ENCODE measurements at places on chromosomes 6 and 20.

- no peaks in the 10 kb centered on the region for H3K27me3 ChIP-seq
- H3K36me3 ChIP-seq = no peaks in the 10 kb centered on the region
- no peak overlapping the region for H3K27ac ChIP-seq
- no peak overlapping the region for H3K4me3 ChIP-seq
Observed at GRCh38 chr6:101980924-101981323, 587.4 kb downstream of the GRIK2 start.

GRCh38 chr6:57303931-57304681 lies 13.3 kb upstream of the PRIM2 start:
- no peaks in the 10 kb centered on the region for H3K4me1 ChIP-seq
- H3K27ac ChIP-seq = no peak overlapping the region
- peaks cover 16% of the 10 kb centered on the region for H3K27me3 ChIP-seq

DNA sequence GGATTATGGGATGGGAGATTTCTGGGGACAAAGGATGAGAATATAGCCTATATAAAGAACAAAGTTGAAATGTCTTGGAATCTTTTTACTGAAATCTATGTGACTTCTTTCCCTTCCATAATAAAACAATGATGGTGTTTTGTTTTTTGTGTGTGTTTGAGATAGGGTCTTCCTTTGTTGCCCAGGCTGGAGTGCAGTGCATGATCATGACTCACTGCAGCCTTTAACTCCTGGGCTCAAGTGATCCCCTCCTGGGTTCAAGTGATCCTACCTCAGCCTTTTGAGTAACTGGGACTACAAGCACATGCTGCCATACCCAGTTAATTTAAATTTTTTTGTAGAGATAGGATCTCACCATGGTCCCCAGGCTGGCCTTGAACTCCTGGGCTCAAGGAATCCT lies 50.9 kb downstream of the FAM217A start:
- DNase-seq = no peak
- H3K27me3 ChIP-seq = no peaks in the 10 kb centered on the region
- no peak overlapping the region for H3K4me3 ChIP-seq
- H3K36me3 ChIP-seq = peaks cover 89% of the 10 kb centered on the region
- peak overlapping the region; percentile 83 for H3K27ac ChIP-seq

- H3K36me3 ChIP-seq = peaks cover 32% of the 10 kb centered on the region
- no peak overlapping the region for H3K4me3 ChIP-seq
- H3K4me1 ChIP-seq = peaks cover 5% of the 10 kb centered on the region
- DNase-seq = no peak
- H3K27me3 ChIP-seq = no peaks in the 10 kb centered on the region
Observed at GRCh38 chr20:21243811-21244210, 59.3 kb upstream of the XRN2 start.

DNA sequence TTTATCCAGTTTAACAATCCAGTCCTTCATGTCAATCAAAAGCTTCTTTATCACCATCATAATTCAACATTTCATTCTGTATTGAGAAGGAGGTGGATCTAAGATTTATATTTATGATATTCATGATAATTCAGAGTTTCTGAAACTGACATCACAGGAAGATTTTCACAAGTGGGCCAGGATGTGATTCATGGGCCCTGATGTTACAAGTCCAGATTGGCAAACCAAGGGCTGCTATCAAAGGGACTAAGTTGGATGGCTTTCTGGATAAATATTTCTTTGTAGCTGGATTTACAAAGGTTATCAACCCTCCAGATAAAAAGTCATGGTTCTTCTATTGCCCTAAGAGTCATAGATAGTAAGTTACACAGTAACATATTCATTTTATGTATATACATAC lies 866.5 kb downstream of the KIF16B start:
- H3K27ac ChIP-seq = no peak overlapping the region
- DNase-seq = no peak
- H3K27me3 ChIP-seq = no peaks in the 10 kb centered on the region
- no peaks in the 10 kb centered on the region for H3K36me3 ChIP-seq

- H3K4me3 ChIP-seq = no peak overlapping the region
- H3K27me3 ChIP-seq = peaks cover 15% of the 10 kb centered on the region
- DNase-seq = no peak
- no peaks in the 10 kb centered on the region for H3K4me1 ChIP-seq
Observed at GRCh38 chr6:134706806-134707205, 243.1 kb downstream of the ALDH8A1 start.

DNA sequence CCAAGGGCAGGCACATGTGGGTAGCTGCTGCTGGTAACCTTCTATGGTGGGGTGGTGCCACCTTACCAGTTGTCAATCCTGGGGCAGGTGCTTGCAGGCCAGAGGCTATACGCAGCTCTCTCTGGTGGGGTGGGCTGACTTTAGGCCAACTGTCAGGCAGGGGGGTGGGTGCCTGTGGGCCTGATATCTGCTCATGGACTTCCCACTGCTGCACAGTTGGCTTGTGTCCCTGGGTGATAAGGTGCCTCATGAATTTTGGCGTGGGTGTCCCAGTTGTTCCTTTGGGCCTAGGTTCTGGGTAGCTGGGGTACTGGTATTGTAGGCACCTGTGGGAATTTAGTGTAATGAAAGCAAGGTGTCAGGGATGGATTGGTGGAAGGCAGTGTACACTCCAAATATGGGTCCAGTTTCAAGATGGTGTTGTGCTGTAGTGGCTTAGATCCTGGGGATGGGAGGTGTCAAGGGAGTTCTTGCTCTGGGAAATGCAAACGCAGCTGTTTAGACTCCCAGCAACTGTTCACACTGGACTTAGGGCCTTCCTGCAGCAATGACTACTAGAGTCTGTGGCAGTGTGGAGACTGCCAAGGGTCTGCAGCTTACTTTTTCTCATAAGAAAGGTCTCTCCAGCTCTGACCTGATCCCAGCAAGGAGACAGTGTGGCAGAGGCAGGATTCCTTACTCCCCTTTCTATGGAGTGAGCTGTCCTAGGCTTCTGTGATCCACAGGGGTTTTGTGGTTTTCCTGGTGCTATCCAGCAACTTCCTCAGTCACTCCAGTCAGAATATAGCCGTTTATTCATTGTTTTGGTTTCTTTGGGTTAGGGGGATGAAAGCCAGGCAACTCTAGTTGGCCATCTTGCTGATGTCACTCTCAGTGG lies 128.2 kb downstream of the CRYBG1 start:
- H3K4me3 ChIP-seq = no peak overlapping the region
- DNase-seq = no peak
- H3K27me3 ChIP-seq = no peaks in the 10 kb centered on the region
- H3K4me1 ChIP-seq = peaks cover 10% of the 10 kb centered on the region

DNA sequence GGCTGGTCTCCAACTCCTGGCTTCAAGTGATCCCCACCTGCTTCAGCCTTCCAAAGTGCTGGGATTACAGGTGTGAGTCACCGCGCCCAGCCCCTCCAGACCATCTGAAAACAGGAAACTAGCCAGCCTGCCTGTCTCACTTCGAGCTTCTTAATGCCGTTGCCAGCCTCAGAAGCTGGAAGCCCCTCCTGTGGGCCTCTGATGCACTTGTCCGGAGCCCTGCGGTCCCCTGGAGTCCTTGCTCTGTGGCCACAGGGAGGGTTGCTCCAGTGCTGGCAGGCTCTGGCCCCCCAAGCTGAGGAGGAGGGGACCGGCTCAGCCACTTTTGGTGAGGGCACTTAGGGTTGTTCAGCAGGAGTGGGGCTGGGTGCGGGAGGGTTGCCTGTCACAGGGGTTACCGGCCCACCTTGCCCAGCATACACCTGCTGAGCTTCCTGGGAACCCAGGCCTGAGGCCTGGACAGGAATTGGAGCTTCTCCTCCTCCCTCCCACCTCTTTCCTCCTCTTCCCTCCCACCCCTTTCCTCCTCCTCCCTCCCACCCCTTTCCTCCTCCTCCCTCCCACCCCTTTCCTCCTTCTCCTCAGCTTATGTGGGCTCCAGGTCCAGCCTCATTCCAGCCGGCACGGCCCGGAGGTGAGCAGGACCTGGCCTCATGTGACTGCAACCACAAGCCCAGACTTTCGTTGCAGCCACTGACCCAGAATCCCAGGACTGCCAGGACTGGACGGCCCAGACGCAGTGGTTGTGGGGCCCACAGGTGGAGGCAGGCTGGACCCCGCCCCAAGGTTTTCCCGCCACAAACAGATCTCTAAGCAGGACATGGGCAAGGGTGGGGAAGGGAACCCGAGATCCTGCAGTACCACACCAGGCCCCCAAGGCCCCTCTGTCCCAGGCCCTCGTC lies 9.4 kb upstream of the BIRC7 start:
- no peak for DNase-seq
- no peaks in the 10 kb centered on the region for H3K4me1 ChIP-seq

GRCh38 chr6:134724771-134725340 lies 225.0 kb downstream of the ALDH8A1 start:
- no peaks in the 10 kb centered on the region for H3K36me3 ChIP-seq
- no peak overlapping the region for H3K4me3 ChIP-seq
- no peak for DNase-seq
- H3K27me3 ChIP-seq = peaks cover 28% of the 10 kb centered on the region
- no peak overlapping the region for H3K27ac ChIP-seq
- no peaks in the 10 kb centered on the region for H3K4me1 ChIP-seq

GRCh38 chr20:17873410-17874270 lies 95.0 kb downstream of the SNX5 start:
- H3K36me3 ChIP-seq = no peaks in the 10 kb centered on the region
- peaks cover 3% of the 10 kb centered on the region for H3K27me3 ChIP-seq
- no peak overlapping the region for H3K27ac ChIP-seq
- no peak overlapping the region for H3K4me3 ChIP-seq

GRCh38 chr6:115634131-115634530 lies 426.6 kb downstream of the FRK start:
- H3K4me3 ChIP-seq = no peak overlapping the region
- H3K36me3 ChIP-seq = no peaks in the 10 kb centered on the region
- no peaks in the 10 kb centered on the region for H3K4me1 ChIP-seq
- no peaks in the 10 kb centered on the region for H3K27me3 ChIP-seq

DNA sequence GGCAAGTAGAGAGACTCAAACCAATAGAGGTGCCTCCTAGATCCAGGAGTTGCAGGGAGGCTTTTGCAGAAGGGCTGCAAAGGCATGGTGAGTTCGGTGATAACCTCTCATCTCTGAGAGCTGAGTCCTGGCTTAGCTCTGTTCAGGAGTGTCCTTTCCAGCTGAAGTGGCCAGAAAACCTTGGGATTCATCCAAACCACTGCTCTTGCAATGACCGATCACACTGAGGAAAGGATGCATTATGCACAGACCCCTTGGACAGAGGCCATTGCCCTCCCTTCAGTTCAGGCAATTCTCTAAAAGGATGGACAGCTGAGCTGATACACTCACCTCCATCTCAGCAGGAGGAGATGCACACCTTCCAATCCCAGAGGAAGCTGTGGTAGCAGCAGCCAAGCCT lies 158.8 kb upstream of the ENPP5 start:
- no peak overlapping the region for H3K4me3 ChIP-seq
- H3K4me1 ChIP-seq = peaks cover 7% of the 10 kb centered on the region
- no peak for DNase-seq
- no peaks in the 10 kb centered on the region for H3K36me3 ChIP-seq
- no peak overlapping the region for H3K27ac ChIP-seq

DNA sequence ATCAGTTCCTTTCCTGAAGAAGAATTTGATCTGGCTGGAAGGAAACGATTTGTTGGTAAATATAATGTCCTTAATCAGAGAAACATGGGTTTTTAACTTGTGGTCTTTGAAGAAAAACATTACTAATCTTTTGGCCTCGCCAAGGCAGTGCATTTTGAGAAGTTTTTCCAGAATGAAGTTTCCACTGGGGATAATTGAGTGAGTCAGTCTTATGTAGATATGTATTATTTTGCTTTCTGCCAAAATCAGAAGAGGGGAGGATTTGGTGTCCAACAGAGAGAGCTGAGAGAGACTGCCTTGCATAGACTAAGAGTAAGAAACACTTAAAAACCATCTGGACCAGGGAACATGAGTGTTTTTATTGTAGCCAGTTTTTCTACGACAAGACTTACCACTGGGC lies 79.9 kb downstream of the FNDC1 start:
- H3K4me3 ChIP-seq = no peak overlapping the region
- no peaks in the 10 kb centered on the region for H3K36me3 ChIP-seq
- H3K4me1 ChIP-seq = peaks cover 2% of the 10 kb centered on the region
- no peak overlapping the region for H3K27ac ChIP-seq
- no peak for DNase-seq

GRCh38 chr6:41663568-41663967 lies 25.3 kb downstream of the MDFI start:
- no peaks in the 10 kb centered on the region for H3K4me1 ChIP-seq
- H3K27ac ChIP-seq = no peak overlapping the region
- H3K36me3 ChIP-seq = no peaks in the 10 kb centered on the region
- DNase-seq = no peak

DNA sequence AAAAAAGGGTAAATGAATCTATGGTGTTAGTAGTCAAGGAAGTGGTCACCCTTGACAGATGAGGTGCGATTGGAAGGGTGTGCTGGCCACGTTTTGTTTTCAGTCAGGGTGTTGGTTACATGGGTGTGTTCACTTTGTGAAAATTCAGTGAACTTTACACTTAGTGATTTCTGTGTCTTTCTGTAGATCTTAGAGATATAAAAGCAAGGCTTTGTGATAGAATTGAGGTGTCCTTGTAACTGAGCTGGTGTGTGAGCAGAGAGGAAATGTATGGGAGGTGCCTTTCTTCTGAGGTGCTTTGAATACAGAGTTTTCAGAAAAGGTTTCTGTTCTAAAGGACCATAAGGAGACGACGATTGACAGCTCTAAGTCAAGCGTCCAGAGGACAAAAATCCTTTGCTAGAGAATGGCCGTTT lies 90.5 kb downstream of the SAMD3 start:
- no peak for DNase-seq
- peak overlapping the region; percentile 97 for H3K27ac ChIP-seq
- H3K36me3 ChIP-seq = peaks cover 21% of the 10 kb centered on the region
- peaks cover 83% of the 10 kb centered on the region for H3K4me1 ChIP-seq
- no peaks in the 10 kb centered on the region for H3K27me3 ChIP-seq
- peak overlapping the region; percentile 77 for H3K4me3 ChIP-seq

DNA sequence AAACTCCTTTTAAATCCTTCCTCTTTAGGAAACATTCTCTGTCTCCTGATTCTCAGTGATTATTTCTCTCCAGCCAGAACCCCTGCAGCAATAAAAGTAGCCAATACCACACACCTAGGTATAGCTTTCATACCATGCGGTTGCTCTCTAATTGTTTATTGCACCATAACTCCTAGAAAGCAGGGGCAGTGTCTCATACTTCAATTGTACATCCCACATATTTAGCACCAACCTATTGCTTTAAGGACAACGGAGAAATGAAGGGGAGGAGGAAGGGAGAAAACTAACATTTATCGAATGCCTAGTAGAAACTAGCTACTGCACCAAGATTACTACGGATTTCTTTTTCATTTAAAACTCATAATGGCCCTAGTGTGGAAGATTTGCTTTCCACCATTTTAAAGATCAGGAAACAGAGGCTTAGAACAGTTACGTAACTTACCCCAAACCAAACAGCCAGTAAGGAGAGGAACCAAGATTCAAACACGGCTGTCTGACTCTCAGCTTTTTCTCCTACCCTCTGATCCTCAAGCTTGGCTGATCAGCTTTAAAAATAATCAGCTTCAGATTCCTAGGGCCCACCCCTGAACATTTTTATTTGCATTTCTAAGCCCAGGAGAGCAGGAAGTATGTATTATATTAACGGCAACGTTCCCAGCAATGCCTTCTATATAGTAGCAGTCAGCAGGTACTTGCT lies 43.4 kb upstream of the ATXN1 start:
- peaks cover 24% of the 10 kb centered on the region for H3K4me1 ChIP-seq
- no peak overlapping the region for H3K4me3 ChIP-seq
- no peaks in the 10 kb centered on the region for H3K27me3 ChIP-seq

- H3K27ac ChIP-seq = no peak overlapping the region
- no peaks in the 10 kb centered on the region for H3K4me1 ChIP-seq
- H3K36me3 ChIP-seq = no peaks in the 10 kb centered on the region
- no peaks in the 10 kb centered on the region for H3K27me3 ChIP-seq
- H3K4me3 ChIP-seq = no peak overlapping the region
Observed at GRCh38 chr6:54910921-54911320, 64.3 kb downstream of the FAM83B start.

- peaks cover 2% of the 10 kb centered on the region for H3K27me3 ChIP-seq
- no peaks in the 10 kb centered on the region for H3K36me3 ChIP-seq
- H3K27ac ChIP-seq = no peak overlapping the region
- DNase-seq = no peak
Observed at GRCh38 chr6:166778776-166779175, 151.7 kb upstream of the RPS6KA2 start.

Data from activated T-cell treated with anti-CD3 and anti-CD28 coated beads, Interleukin-2, amount 50 U/mL, for 24 hours (primary cell).